ENCODE measurements at places on chromosomes 6 and 20. TPM values are rescaled to one million over a fixed set of nuclear protein-coding genes. Genes with fewer than 3 reads are reported as not detected.

- peaks cover 8% of the 10 kb centered on the region for H3K27me3 ChIP-seq
- no peak for DNase-seq
- no peaks in the 10 kb centered on the region for H3K36me3 ChIP-seq
- H3K27ac ChIP-seq: no peak overlapping the region
- no peak overlapping the region for H3K4me3 ChIP-seq
Observed at GRCh38 chr20:52261792-52262191, 70.2 kb upstream of the ZFP64 start.

DNA sequence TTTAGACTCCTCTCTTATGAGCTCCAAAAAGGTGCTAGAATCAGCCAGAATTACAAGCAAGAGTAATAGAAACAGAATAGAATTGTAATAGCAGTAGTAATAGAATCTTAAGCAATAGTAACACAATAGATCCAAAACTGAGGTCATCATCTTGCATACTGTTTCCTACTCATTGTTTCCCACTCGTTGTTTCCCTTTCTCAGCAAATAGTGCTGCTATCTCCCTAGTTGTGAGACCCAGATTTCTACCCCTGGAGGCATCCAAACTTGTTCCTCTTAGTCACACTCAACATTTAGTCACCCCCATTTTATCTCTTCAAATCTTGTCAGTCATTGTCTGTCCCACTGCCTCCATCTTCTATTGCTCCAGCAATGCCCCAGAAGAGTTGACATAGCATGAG is 356.9 kb upstream of the MARCKS start:
- no peak for DNase-seq
- no peaks in the 10 kb centered on the region for H3K4me1 ChIP-seq
- no peak overlapping the region for H3K27ac ChIP-seq
- H3K4me3 ChIP-seq: no peak overlapping the region
- H3K27me3 ChIP-seq: no peaks in the 10 kb centered on the region

GRCh38 chr20:59661621-59662020 is 57.3 kb downstream of the PHACTR3 start:
- H3K4me3 ChIP-seq: no peak overlapping the region
- H3K27ac ChIP-seq: no peak overlapping the region
- no peaks in the 10 kb centered on the region for H3K27me3 ChIP-seq
- H3K4me1 ChIP-seq: no peaks in the 10 kb centered on the region
- DNase-seq: no peak
- no peaks in the 10 kb centered on the region for H3K36me3 ChIP-seq

GRCh38 chr6:136511926-136512325 is 38.3 kb downstream of the MAP7 start:
- H3K4me3 ChIP-seq: no peak overlapping the region
- no peaks in the 10 kb centered on the region for H3K27me3 ChIP-seq
- H3K27ac ChIP-seq: no peak overlapping the region
- DNase-seq: no peak

DNA sequence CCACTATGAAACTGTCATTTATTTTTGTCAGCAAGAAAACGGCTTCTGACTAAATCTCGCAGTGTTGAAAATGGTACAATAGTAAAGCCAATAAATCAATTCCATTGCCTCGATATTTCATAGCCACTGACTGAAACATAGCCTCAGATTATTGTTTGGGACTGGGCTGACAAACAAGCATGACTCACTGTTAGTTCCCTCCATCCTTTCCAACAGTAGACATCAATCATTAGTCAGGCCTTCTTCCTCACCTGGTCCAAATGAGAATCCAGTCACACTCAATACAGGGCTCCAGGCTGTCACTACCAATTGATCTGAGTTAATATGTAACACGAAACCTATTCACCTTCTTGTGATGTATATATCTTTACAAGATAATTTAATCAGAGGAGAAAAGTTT is 66.1 kb downstream of the ADGRB3 start:
- no peaks in the 10 kb centered on the region for H3K4me1 ChIP-seq
- DNase-seq: no peak
- H3K27ac ChIP-seq: no peak overlapping the region
- no peaks in the 10 kb centered on the region for H3K36me3 ChIP-seq
- no peak overlapping the region for H3K4me3 ChIP-seq
- no peaks in the 10 kb centered on the region for H3K27me3 ChIP-seq

GRCh38 chr6:16594849-16595248 is 166.4 kb downstream of the ATXN1 start:
- H3K4me3 ChIP-seq: no peak overlapping the region
- no peak for DNase-seq
- H3K27ac ChIP-seq: peak overlapping the region; percentile 55
- no peaks in the 10 kb centered on the region for H3K4me1 ChIP-seq
- H3K27me3 ChIP-seq: no peaks in the 10 kb centered on the region

GRCh38 chr20:42740226-42740870 is 449.4 kb downstream of the PTPRT start:
- no peak overlapping the region for H3K4me3 ChIP-seq
- no peaks in the 10 kb centered on the region for H3K36me3 ChIP-seq
- no peak for DNase-seq
- H3K27me3 ChIP-seq: no peaks in the 10 kb centered on the region
- no peaks in the 10 kb centered on the region for H3K4me1 ChIP-seq

DNA sequence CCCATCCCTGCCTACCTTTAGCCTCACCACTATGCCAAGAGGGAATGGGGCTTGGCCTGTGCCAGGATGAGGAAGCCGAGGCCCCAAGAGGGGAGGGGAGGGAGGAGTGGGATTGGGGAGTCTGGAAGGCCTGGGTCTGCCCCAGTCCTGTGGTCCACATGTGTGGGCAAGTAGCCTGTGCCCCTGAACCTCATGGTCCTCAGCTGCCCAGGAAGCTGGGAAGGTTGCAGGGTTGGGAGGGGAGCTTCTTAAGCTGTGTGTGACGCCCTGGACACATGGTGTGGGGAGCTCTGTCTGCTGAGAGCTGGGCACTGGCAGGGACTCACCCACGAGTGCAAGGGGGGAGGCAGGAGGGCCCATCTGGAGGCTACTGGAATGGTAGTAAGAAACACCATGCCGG is 31.7 kb downstream of the DLGAP4 start:
- no peaks in the 10 kb centered on the region for H3K27me3 ChIP-seq
- no peak overlapping the region for H3K27ac ChIP-seq

DNA sequence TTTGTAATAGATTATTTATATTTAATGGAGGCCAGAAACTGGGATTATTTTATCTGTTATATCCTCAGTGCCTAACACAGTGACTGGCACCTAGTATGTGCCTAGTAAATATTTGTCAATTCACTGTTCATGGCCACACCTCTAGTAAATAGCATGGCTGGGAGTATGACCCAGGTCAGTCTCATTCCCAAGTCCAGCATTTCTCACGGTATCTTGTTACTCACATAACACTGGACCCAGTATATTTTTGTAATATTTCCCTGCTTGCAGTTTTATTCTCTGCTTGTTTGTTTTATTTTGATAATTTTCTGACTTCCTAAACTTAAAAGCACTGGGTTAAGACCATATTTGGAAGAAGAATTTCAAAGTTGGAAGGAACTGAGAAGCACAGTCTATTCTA is 47.7 kb downstream of the CTNNBL1 start:
- H3K36me3 ChIP-seq: peaks cover 44% of the 10 kb centered on the region
- no peak for DNase-seq
- no peaks in the 10 kb centered on the region for H3K27me3 ChIP-seq
- no peak overlapping the region for H3K4me3 ChIP-seq

The C6orf141 gene
- 10.0 TPM for total RNA-seq

The OR2J3 gene
- not detected for total RNA-seq
